ENCODE measurements at places on chromosomes 2 and 18.

- DNase-seq = no peak
These were observed 83.9 kb downstream of the MARCO start for GRCh38 chr2:119025762-119026351.

GRCh38 chr2:26255759-26256384 is 11.1 kb downstream of the HADHB start:
- DNase-seq = no peak

DNA sequence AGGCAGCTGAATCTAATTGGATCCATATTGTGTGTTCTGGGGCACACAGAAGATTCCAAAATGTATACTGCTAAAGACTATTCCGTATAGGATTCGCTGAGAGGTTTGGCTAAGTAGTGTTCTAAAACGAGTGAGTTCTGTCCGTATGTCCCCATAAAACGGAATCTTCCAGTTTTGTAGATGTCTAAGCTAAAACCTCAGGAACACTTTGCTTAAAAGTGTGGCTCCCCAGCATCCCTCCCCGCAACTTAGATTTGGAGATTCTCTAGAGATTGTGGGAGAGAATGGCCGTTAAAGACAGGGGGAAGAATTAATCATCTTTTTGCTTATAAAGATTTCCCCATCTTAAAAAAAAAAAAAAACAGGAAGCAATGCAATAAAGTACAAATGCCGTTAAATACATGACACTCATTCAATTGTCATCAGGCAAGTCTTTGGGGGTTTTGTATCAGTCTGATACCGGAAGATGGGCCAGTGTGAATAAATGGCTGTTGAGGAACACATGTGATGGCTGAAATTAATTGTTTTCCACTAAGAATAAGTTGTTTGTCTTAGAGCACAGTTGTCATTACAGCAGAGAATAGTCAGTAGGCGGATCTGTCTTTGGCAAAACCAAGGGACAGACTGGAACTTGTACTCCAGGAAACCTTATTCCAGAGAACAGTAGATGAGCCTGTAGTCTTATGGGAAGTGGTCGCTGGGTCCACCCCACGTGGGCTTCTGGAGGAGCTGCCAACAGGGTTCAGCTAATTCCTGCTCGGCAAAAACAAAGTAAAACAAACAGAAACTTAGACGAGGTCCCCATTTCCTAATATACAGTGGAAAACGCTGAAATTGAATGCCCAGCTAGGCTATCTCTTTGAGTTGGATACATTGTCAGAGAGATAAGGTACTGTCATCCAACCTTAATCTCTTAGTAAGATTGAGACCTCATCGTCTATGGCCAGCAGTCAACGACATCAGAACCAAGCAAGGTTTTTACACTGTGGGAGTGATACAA is 1.7 kb downstream of the EMILIN2 start:
- DNase-seq = no peak

GRCh38 chr2:237184919-237185552 is 99.3 kb downstream of the COPS8 start:
- DNase-seq = no peak

DNA sequence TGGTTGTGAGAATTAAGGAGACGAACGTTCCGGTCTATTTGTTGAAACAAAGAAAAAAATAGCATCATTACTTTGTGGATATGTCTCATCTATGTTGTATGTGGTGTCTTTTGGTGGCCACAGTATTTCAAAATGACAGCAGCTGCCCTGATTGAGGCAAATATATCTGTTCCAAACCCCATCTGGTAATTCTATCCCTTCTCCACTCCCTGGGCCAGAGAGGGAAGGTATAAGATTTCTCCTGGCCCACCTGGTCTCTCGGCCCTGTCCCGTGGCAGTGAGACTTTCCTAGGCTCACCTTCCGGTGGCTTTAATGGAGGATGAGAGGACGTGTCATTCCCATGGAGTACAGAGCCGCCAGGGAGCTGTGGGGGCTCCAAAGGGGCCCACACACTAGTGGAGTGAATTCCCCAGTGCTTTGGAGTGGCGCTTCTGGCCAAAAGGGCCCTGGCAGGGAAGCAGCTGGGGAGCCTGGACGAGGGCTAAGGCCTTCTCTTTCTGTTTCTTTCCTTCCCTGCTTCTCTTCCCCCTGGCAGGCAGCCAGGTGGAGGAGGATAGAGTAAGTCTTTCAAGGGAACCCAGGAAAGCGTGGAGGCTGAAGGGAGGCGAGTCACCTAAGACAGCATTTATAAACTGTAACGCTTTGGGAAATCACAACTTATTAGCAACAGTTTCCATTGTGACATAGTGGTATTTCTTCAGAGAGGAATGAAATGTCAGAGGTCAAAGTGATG is 5.6 kb downstream of the FOSL2 start:
- DNase-seq = peak; percentile 75

All from MG63 (cell line).